ENCODE measurements at places on chromosomes 11 and 22.

DNA sequence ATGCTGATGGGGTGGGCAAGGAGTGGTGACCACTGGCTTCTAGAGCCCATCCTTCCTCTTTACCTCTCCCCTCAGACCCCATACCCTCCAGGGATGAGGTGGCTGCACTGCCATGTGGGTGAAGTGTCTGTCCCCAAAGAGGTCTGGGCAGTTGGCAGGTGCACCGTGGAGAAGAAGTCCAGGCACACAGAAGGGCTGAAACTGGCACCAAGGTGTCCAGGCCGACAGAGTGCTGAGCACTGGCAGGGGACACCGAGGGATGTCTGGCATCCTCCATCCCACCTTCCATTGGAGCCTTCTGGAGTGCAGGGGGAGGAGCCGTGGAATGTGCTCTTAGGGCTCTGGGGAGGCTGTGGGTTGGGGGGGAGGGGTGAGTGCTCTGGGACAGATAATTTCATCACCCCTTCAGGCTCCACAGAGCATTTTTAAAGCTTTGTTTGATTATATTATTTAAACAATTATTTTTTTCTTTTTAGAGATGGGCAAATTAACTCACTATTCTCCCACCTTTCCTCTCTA lies 37.9 kb downstream of the PKNOX2 start:
- peak; percentile 21 for DNase-seq

GRCh38 chr11:29679996-29680395 lies 336.8 kb downstream of the KCNA4 start:
- DNase-seq = no peak

DNA sequence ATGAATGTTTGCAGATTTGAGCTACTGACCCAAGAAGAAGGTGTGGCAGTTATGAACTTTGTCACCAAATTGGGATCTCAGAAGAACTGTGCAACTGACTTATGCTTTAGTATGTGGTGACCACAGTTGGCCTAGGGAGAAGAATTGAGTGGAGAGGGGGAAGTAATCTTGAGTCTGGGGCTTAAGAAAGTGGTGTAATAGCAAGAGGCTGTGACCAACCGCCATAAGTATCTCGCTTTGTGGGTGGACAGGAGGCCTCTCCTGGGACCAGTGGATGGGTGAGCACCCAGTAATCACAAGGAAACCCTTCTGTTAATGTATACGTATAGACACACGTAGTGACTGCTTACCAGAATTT lies 12.7 kb upstream of the IL10RA start:
- no peak for DNase-seq

GRCh38 chr11:106399076-106399511 lies 321.6 kb downstream of the AASDHPPT start:
- DNase-seq = peak; percentile 99

DNA sequence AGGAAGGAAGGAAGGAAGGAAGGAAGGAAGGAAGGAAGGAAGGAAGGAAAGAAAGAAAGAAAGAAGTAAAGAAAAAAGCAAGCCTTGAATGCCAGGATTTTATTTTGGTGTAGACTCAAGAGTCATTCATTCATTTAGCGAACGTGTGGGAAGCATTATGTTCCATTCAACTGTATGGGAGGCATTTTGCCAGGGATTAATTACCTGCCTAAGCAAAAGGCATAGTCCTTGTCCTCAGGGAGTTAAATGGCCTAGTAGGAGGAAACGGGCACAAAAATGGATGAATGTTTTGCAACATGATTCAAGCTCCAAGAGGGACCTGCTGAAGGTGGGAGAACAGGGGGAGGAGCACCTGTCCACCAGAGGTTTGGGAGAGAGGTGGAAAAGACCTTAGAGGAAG lies 16.2 kb upstream of the ZNRF3 start:
- DNase-seq = no peak

- no peak for DNase-seq
Measured at GRCh38 chr11:107679255-107680024, 32.4 kb downstream of the SLN start.

GRCh38 chr11:11789735-11790369 lies 51.9 kb upstream of the USP47 start:
- peak; percentile 35 for DNase-seq

- DNase-seq = no peak
Measured at GRCh38 chr22:16844529-16844928, 19.3 kb upstream of the XKR3 start.

DNA sequence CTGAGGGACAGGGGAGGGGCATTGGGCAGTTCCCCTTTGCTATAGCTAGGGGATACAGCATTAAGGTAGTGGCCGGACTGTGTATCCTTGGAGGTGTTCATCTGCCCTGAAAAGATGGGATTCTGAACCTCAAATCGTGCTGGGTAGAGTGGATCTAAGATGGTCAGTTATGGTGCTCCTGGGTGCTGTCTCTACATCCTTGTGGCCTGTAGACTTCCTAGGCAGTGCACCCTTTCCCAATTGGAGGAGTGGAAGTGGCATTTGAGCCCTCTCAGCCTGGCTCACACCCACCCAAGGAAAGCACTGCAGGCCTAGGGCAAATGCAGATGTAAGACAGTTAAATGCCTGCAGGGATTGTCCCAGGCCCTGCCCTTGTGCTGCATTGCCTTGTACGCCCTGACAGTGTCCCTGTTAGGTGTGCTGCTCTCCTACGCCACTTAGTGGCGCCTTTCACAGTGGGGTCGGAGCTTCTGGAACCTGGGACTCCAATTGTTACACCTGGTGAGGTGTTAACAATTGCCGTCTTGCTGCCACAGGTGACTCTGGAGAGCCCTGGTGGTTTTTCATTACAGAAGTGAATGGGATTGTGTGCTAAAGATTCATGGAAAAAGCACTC lies 35.0 kb downstream of the PPFIBP2 start:
- no peak for DNase-seq

GRCh38 chr11:102256251-102256650 lies 61.0 kb upstream of the BIRC3 start:
- peak; percentile 68 for DNase-seq

GRCh38 chr11:62223095-62223494 lies 14.6 kb downstream of the SCGB2A1 start:
- DNase-seq = no peak

DNA sequence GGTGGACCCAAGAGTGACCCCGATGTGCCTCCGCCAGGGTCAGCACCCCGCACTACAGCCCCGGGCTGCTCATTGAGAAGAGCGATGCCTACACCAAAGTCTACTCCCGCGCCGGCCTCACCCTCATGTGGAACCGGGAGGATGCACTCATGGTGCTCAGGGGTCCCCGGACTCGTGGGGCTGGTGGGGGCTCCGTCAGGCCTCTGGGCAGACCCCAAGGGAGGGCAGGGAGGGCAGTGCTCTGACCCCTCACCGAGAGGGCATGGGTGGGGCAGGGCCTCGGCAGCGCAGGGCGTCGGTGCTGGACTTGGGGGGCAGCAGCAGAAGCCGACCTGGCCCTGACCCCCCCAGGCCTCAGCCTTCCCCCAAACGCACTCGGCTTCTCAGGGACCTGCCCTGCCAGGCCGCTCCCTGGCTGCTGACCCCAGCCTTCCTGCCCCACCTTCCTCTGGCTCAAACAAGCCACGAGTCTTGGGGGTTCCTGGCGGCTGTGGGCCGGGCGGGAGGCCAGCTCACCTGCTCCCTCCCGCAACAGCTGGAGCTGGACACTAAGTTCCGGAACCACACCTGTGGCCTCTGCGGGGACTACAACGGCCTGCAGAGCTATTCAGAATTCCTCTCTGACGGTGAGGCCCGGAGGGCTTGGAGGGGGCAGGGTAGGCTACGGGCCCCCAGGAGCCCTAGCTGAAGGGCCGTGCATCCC lies 2.9 kb downstream of the MUC2 start:
- DNase-seq = no peak

DNA sequence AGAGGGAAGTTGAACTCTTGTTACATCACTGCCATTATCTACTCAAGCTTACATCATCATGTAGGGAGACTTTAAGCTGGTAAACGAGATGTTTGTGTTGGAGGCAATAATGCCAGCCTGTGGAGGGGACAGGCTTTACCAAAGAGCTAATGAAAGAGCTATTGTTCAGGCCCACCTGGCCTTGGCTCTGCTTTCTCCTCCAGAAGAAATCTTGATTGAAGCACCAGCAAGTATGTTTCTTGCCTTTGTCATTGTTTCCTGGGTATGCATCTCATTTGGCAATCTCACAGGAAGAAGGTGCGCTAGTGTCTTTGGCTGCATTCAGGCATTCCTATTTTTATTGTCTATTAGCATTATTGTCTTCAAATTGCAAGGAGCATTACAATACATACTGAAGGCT lies 16.7 kb upstream of the CARD18 start:
- no peak for DNase-seq

GRCh38 chr11:6812390-6813005 lies 13.0 kb upstream of the OR6A2 start:
- peak; percentile 43 for DNase-seq

- no peak for DNase-seq
Measured at GRCh38 chr11:104650234-104650633, 248.0 kb downstream of the CASP12 start.

DNA sequence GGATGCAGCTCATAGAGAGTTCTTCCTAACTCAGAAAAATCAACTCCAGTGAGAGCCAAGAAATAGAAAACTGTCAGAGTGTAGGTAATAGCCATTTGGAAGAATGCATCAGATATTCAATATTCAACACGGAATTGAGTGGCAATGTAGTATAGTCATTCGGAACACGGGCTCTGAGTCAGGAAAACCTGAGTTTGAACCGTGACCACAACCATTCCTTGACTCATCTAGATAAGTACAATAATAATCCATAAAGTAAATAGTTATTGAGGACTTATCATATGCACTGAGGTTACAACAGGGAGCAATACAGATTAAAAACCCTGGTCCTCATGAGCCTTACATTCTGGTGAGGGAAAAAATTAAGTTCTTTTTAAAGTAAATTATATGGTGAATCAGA lies 62.6 kb upstream of the PHF21A start:
- peak; percentile 29 for DNase-seq

DNA sequence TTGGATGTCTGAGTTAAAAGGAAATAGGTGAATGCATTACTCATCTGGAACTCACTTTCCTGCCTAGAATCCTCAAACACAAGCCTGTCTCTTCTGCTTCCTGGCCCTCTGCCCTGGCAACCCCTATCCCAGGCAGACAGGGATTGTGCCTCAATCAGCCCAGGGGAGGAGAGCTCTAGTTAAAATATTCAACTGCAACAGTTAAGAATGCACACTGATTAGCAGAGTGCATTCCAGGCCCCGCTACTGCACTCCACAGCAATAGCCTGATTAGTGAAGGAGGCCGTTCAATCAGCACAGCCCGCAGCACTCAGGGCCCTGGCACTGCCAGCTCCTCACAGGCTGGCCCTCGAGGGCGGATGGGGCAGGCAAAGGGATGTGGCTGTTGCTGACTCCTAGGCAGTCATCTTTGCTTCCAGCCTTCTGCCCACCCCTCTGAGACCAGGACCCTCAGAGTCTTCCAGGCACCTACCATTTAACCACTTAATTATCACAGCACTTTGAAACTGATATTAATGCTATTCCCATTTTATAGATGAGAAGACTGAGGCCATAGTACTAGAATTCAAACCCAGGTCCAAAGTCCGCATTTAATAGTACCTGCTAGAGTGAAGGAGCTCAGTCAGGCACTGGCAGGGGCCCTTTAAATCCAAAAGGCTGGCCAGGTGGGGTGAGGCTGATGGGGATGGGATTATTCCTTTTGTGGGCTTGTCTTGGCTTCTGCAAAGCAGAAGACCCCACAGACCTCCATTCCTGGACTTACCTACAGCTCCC lies 435.3 kb downstream of the SOX6 start:
- DNase-seq = no peak

- no peak for DNase-seq
Measured at GRCh38 chr11:121448011-121448410, 4.1 kb upstream of the SORL1 start.

GRCh38 chr11:45482331-45482730 lies 183.1 kb downstream of the CHST1 start:
- DNase-seq = no peak

DNA sequence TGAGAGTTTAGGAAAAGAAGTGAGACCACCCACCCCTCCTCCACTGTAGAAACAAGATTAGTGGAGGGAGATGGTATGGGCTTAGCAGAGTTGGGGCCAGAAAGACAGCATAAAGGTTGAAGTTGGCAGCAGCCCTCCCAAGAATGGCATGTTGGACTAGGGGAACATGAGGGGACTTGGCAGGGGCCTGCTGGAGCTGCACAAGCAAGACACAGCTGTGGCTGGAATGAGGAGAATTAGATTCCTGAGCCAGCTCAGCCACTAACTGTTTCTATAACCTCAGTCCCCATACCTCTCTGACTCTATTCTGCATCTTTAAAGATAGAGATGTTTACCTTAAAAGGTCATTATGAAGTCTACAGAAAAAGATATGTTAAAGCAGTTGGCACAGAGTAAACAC lies 13.2 kb downstream of the MAP6 start:
- DNase-seq = peak; percentile 68

DNA sequence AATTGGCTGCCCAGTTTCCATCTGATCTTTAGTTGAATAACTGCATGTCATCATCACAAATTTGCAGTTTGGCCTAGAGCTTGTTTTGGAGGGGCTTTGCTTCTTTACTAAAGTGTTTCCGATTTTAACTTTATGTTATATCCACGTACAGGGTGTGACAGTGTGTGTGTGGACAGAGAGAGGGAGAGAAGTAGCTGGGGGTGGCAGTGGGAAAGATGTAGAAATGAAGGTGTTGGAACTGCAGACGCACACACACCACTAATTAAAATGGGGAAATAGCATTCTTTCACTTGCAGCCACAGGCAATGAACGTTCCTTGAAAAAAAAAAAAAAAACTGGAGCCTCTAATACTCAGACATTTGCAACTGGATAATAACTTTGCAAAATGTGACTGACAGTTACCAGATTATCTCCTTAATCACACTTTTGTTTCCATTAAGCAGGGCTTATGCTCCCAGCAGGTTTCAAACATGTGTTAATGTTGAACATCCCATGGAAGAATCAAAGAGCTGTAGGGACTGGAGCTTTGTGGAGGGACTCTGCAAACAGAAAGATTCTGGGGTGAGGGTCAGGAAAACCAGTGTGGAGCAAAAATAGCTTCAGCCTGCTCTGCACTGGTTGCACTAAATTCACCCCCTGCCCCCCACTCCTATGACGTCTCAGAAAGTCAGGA lies 238.1 kb upstream of the TENM4 start:
- no peak for DNase-seq

DNA sequence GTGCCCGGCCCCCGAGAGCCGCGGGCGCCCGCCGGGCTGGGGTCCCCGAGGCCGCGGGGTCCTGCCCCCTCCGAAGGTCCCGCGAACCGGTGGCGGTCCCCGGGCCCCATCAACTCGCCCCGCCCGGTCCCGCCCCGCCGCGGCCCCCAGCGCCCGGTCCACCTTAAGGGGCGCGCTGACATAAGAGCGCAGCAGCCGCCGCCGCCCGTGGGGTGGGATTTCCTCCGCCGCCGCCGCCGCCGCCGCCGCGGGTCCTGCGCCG lies at the start of gene ZDHHC8:
Gene ZDHHC8 (plus strand): TSS at position 208 of the 262 bp plus-strand sequence. CDS start 144 bp downstream, outside the sequence.
- peak; percentile 34 for DNase-seq

Measured in fibroblast of skin of back (primary cell).